ENCODE measurements at places on chromosomes 5 and 9. TPM values are rescaled to one million over a fixed set of nuclear protein-coding genes. Genes with fewer than 3 reads are reported as not detected.

Gene PCDHA8
- not detected for total RNA-seq

GRCh38 chr5:125278711-125279110 lies 532.3 kb upstream of the ZNF608 start:
- DNase-seq, result no peak

DNA sequence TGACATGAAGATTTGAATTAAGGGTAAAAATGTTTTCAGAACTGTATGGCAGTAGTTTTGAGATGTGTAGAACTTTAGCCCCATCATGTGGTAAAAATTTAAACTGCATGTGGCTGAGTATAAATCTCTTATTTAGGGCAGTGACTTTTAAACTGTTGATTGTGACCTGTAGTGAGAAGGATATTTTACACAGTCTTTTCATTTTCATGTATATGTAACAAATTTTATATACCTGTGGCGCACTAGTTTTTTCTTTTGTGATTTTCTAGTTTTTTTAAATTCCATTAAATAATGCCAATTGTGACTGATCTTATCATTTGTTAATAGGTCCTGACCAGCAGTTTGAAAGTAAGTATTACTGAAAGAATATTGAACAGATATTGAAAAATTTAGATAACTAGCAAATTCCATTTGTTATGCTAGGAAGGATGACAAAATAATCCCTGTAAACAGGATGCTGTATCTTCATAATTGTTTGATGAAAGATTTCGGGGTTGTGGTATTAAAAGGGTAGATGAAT lies 47.2 kb downstream of the GPBP1 start:
- no peak for DNase-seq

GRCh38 chr5:67051164-67051563 lies 145.4 kb downstream of the CD180 start:
- no peak for DNase-seq

DNA sequence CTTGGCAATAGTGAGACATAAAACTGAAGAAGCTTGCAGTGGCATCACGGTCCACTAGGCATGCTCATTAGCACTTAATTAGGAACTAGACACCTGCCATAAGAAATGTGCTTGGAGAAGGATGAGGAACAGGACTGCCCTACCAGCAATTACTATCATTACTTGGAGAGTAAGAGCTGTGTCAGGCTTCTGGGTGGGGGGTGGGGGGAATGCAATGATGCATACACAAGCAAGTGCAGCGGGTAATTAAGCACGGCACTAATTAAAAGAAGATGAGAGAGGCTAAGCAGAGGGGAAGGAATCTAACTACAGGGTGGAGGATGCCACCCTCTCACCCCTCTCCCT lies 53.1 kb downstream of the TLE1 start:
- DNase-seq, result no peak

- no peak for DNase-seq
Observed at GRCh38 chr5:9139344-9139743, 406.5 kb downstream of the SEMA5A start.

Gene PCAT7
- total RNA-seq, result not detected

Gene ITGA1
- total RNA-seq, result 0.62 TPM

All from activated CD4-positive, alpha-beta memory T cell treated with anti-CD3 and anti-CD28 coated beads for 36 hours (primary cell).